Kidney (tissue), 22 donors: ENCODE measurements at places on chromosomes 1 and 21.

GRCh38 chr1:201355471-201355870 lies 22.0 kb downstream of the TNNT2 start:
- no peak for DNase-seq

DNA sequence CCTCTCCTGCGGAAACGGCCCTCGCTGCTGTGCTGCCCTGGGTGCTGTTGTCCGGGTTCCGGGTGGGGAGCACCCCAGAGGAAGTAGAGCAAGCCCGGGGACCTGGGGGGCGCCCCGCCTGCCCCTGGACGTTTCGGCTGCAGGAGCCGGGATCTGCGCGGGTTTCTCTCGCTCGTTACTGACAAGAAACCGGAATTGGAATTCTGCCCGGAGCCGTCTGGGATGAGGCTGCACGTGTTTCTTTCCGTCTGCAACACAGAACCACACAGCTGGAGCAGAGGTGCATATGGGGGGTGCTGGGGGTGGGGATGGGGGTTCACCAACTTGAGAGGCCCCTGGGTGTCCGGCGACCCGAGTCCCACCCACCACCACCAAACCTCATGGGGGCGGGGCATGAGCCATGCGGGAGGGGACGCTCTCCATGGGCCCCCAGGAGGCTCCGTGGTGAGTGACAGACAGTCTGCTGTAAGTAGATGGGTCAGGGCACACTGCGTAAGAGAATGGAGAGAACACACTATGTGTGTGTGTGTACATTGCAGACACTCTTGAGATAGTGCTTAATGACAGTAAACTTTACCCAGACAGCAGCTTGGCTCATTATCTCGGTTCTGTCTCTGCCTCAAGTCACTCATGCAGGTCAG lies 261.4 kb upstream of the C1orf174 start:
- DNase-seq: no peak

GRCh38 chr21:21045518-21045917 lies 47.3 kb downstream of the NCAM2 start:
- no peak for DNase-seq

DNA sequence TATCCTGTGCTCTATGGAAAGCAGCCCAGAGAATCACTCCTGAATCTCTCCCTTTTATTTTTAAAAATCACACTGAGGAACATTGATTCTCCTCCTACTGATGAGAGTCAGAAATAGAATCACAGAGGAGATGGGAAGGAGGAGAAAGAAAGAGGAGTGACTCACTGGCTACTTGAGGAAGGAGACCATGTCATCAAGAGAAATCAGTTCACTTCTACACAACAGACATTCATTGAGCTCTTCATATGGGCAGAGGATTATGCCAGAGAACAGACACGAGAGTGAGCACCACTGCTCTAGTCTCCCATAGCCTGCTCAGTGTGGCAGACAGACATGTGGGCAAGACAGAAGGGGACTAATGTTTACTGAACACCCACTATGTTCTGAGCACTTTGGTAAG lies 44.2 kb downstream of the RAB3B start:
- DNase-seq: no peak

DNA sequence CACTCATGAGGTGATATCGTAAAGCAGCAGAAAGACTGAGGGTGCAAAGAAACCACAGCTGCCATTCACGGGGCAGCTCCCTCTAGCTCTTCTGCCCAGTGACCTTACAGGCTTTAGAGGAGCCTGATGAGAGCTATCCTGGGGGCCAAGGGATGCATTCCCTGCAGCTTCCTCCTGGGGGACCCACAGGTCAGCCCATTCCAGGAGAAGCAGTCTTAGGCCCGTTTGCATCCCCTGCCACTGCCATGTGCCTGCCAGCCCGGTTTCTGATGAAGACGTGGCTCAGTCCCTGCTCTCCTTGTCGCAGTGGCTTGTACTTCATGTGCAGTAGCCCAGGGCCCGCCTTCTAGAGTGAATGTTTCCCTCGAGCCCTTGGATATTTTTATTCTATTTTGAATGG lies 22.8 kb downstream of the ATP5PO start:
- DNase-seq: no peak

DNA sequence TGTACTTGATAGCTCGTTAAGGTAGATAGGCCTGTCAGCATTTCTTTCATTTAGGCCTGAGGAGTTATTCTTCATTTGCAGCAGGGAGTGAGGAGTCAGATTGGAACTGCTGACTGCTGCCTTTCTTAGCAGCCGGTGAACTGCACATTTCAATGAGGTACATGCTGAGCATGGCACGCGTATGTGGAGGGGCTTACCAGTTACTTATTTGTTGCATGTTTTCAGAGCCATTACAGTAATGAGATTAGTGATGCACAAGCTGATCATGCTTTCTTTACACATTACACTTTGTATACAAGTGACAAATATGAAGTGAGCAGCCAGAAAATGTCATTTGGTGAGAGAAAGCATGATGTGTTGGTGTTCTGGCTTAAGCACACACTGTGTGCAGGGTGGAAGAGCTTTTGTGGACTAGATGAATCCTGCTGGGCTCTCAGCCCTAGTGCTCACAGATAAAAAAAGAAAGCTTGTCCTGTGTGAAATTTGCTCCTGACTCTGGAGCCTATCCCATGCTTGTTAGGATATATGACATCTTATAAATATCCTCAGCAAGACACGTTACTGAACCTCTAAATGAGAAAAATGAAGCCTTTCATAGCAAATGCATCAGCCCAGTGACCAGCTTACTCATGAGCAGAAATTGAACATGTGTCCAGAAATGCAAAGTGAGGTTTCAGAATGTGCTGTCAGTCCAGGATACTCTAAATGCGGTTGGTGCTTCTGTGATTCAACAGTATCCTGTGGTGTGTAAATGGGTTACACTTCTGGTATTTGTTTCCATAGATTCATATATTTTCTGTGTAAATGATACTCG lies 574.7 kb upstream of the ADGRL2 start:
- DNase-seq: no peak

- DNase-seq: no peak
Measured at GRCh38 chr21:38881131-38881530, 75.4 kb downstream of the ETS2 start.
